ENCODE measurements at places on chromosomes 5 and 9.

GRCh38 chr5:77396017-77396416, 96.1 kb downstream of the WDR41 start:
- no peak for DNase-seq

GRCh38 chr5:67963789-67964519, 251.6 kb upstream of the PIK3R1 start:
- no peak for DNase-seq

GRCh38 chr5:125012727-125013451, 266.4 kb upstream of the ZNF608 start:
- DNase-seq, result no peak

GRCh38 chr5:76325876-76326491, 77.1 kb upstream of the IQGAP2 start:
- DNase-seq, result peak; percentile 64

DNA sequence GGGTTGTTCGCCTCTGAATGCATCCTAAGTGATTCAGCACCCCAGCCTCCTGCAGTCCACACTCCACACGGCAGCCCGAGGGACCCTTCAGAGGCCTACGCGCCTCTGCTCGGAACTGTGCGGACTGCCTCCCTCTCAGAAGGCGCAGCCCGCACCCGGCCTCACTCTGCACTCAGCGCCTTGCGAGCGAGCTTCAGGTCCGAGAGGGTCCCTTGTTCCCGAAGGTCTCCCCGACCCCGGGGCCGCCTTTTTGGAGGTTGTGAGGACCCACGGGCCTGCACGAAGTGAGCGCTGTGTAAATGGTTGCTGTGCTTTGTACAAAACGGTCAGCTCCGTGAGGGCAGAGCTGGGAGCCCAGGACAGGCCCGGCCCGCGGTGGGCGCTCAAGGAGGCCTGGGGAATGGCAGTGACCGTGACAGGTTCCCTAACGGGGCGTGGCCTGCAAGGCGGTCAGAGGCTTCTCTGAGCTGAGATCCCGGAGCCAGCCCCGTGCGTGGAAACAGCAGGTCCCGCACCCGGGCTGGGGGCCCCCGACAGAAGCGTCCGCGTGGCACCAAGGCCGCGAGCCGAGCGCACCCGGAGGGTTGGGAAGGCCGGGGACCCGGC, 698 bp upstream of the CACNA1B start:
- DNase-seq, result no peak

DNA sequence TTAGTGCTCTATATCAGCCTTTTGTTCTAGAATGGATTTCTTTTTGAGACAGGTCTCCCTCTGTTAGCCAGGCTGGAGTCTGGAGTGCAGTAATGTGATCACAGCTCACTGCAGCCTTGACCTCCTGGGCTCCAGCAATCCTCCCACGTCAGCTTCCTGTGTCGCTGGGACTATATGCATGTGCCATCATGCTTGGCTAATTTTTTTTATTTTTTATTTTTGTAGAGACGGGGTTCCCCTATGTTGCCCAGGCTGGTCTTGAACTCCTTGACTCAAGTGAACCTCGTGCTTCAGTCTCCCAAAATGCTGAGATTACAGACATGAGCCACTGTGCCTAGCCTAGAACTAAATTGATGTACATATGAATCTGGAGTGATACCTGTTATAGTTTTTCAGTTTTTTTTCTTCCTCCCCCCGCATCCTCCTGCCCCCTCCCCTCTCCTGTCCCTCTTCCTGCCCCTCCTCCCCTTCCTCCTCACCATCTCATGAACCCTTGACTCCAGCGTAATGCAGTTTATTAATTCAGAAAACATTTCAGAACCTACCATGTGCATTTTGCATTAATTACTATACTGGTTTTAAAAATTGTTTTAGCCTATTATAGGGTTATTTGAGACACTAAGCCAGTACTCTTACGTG, 37.4 kb upstream of the TNFAIP8 start:
- peak; percentile 48 for DNase-seq

GRCh38 chr9:33939924-33940874, 108.5 kb downstream of the UBAP2 start:
- no peak for DNase-seq

DNA sequence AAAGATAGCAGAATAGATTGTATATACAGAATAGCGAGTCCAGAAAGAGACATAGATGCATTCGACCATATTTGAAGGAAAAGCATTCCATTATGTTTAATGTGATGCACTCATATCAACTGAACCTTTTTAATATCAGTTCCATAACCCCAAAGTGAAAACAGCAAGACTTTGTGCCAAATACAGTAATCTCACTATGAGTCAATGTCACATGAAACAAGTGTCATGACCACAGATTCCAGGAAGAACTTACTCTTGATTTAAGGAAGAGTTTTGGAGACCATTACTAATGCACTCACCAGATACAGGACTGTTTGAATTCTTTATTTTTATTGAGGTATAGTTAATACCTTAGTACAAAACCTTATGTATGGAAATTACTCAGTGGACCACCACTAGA, 220.5 kb downstream of the SH3GL2 start:
- no peak for DNase-seq

DNA sequence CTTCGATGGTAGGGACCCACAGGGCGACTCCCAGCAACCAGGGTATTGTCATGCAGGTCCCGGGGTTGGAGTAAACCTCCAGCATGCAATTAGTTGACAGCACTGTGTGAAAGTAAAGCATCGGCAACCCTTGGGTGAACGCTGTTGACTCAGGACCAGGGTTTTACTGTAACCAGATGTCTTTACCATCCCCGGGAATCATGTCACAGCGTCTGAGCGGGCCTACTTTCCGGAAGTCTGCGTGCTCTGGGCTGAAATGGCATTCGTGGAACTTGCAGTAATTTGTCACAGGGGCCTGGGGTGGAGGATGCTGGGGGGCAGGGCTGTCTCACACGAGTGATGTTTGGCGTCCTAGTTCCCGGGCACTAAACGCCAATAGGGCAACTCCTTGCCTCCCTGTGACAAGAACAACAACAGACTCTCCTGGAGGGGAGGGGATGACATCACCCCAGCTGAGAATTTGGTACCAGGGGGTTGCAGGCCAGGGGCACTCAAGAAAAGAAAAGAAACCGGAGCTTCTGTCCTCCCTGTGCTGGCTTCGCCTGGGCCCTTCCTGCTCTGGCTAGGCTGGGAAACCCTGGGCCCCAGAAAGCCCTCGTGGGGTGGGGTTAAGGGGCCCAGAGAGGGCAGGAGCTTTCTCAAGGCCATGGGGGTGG, 10.1 kb upstream of the UBAC1 start:
- DNase-seq, result no peak

- DNase-seq, result no peak
Observed at GRCh38 chr9:1051210-1051583, 1.0 kb downstream of the DMRT2 start.

GRCh38 chr5:38719916-38720315, 125.9 kb upstream of the OSMR start:
- DNase-seq, result no peak

GRCh38 chr5:97544240-97544639, 361.2 kb upstream of the RIOK2 start:
- no peak for DNase-seq

GRCh38 chr9:136249877-136250559, 4.4 kb upstream of the QSOX2 start:
- no peak for DNase-seq

DNA sequence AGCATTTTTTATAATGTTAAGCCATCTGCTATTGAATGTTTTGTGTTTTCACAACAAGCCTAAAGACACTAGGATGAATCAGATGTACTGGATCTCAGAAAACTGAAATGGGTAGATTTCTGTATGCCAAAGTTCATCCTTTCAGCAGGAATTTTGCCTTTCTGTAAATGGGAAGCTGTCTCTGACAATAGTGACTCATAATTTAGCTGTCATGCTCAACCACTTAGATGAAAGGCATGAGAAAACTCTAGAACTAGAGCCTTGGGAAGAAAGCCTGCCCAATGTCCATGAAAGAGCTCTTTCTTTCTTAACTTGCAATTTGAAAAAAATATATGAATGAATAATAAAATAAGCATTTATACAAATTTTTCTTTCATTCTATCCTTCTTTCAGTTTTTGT, 616.0 kb upstream of the EDIL3 start:
- no peak for DNase-seq

- DNase-seq, result no peak
Observed at GRCh38 chr5:89534331-89534730, 651.3 kb upstream of the MEF2C start.

DNA sequence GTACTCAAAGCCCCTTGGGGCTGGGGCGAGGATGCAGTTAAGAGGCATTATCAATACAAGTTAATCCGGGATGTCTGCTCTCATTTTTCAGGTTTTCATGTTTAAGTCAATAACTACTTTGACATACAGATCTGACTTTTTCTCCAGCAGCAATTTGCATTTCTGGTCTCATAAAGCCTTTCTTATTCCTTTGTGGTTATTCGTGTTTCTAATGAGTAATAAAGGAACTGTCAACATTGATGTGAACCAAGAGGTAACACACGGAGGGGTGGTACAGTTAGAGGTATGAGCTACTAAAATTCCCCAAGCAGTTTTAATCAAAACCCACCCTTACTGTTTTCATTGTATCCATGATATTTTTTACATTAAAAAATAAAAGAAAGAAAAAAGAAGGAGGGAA, 138.0 kb upstream of the NFIB start:
- DNase-seq, result no peak

GRCh38 chr5:43007911-43008362, 32.2 kb downstream of the ANXA2R start:
- DNase-seq, result peak; percentile 87

DNA sequence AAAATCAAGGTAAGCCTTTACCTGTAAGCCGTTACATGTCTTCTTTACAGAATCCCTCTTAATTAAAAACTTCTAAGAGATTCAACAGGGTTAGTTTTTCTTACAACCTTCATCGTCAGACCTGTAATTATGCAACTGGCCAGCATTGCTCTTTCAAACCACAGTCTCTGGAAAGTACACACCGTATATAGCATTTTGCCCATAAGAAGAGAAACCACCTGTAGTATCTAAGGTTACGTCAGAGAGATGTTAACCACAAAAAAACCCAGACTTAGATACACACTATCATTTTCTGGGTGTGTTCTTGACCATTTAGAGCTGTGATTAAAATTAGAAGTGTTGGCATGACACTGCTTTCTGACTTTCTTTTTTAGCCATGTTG, 140.0 kb downstream of the MUSK start:
- no peak for DNase-seq

DNA sequence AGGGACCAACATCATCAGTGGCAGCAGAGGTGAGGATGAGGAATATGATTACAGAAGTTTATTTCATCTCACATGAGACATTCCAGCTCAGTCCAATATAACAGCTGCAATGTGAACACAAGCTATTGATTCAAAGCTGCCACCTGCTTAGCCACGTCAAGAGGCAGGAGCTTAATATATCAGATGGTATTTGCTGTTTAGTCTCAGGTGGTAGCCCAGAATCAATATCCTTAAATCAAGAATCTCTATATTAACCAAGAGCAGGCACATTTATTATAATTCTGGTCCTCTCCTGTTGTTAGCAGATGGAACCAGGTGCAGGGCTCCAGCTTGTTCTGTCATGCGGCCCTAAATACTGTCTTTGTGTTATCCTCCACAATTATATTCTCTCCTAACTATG, 431.6 kb downstream of the ICE1 start:
- DNase-seq, result no peak

DNA sequence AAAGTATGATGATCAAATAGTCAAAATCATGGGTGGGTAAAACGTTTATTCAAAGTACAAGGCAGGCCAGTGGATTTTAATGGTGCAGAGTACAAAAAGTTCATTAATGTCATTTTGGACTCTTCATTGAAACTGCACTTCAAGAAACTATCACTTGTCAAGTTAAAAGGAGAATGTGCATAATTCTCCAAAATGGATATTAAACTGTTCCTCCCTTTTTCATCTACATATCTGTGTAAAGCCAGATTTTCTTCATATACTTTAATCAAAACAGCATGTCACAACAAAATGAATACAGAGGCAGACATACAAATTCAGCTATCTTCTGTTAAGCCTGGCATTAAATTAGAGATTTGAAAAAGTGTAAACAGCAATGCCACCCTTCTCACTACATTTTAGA, 401.6 kb downstream of the NR2F1-AS1 start:
- no peak for DNase-seq

GRCh38 chr5:102119252-102119651, 176.8 kb downstream of the SLCO4C1 start:
- DNase-seq, result no peak

GRCh38 chr5:3432135-3432534, 163.5 kb upstream of the IRX1 start:
- DNase-seq, result no peak

- peak; percentile 80 for DNase-seq
Observed at GRCh38 chr9:34701023-34701768, 8.7 kb downstream of the CCL21 start.

- DNase-seq, result no peak
Observed at GRCh38 chr9:98251551-98251950, 3.9 kb downstream of the TBC1D2 start.

DNA sequence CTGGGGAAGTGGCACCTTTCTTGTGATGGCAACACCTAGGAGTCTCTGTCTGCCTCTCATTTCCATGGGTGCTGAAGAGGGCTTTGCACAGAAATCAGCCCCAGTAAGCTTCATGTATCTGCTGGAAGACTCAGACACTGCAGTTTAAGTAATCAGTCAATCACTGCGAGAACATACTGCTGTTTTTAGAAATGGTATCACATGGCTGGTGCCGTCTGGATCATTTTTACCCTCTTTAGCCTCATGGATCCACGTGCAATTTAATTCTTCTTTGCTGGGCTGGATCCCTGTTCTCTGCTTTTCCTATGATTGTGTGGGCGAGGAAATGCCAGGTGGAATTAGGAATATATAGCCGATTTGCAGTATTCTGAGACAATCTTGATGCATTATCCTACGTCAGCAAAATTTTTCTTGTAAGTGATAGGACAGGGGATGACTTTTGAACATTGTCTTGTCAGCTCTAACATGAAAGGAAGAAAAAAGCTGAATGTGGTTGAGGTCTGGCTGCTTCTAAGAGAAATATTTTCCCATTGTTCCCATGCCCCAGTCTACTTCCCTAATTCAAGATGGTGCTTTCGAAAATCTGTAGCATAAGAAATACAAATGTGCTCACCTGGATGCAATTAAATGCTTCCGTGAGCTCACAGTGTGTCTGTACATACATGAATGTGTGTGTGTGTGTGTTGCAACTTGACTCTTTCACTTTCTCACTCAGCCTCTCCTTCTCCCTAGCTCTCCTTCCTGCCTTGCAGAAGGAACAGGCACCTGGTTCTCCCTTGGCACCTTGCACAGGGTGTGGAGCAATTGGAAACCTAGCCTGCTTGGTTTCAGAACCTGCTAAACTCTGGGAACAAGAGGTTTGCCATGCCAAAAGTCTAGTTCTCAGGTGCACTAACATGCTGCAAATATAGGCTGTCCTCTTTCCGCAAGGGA, 281.6 kb downstream of the NTRK2 start:
- no peak for DNase-seq

GRCh38 chr5:143733665-143734455, 78.1 kb upstream of the HMHB1 start:
- DNase-seq, result no peak

DNA sequence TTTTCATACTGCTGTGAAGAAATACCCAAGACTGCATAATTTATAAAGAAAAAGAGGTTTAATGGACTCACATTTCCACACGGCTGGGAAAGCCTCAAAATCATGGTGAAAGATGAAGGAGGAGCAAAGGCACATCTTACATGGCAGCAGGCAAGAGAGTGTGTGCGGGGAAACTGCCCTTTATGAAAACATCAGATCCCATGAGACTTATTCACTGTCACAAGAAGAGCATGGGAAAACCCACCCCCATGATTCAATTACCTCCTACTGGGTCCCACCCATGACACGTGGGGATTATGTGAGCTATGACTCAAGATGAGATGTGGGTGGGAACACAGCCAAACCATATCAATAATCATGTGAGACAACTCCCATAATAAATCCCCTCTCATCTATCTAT, 8.7 kb downstream of the TTC39B start:
- no peak for DNase-seq
